ENCODE measurements at places on chromosomes 1 and 21. TPM values are rescaled to one million over a fixed set of nuclear protein-coding genes. Genes with fewer than 3 reads are reported as not detected.

- DNase-seq, result no peak
Measured at GRCh38 chr21:38306433-38307141, 49.8 kb downstream of the KCNJ15 start.

DNA sequence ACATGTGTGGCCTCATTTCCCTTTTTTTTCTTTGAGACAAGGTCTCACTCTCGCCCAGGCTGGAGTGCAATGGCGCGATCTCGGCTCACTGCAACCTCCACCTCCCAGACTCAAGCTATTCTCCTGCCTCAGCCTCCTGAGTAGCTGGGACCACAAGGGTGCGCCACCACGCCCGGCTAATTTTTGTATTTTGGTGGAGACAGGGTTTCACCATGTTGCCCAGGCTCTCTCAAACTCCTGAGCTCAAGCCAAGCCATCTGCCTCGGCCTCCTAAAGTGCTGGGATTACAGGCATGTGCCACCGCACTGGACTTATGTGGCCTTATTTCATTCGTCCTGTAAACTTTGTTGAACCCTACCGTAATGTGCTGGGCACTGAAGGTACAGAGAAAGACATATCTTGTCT lies 569 bp upstream of the WARS2 start:
- DNase-seq, result peak; percentile 74

- no peak for DNase-seq
Measured at GRCh38 chr1:203609979-203610493, 16.6 kb upstream of the ATP2B4 start.

GRCh38 chr21:34348890-34349519 lies 14.8 kb upstream of the KCNE2 start:
- no peak for DNase-seq

DNA sequence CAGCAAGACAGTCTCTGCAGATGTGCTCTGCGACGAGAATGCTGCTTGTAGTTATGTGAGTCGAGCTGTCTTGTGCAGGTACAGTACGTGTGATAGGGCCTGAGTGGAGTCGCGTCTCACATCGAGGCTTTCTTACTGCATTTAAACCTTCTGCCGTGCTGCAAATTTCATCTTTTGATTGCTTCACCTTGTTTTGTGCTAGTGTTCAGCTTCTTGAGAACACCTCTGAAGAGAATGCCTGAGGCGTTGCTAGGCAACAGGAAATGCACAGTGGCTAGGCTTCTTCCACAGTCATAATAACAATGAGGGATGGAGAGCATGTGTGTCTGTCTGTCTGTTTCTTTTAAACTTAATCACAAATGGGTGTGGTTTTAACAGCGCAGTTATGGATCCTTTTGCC lies 52.9 kb downstream of the MRPS6 start:
- no peak for DNase-seq

DNA sequence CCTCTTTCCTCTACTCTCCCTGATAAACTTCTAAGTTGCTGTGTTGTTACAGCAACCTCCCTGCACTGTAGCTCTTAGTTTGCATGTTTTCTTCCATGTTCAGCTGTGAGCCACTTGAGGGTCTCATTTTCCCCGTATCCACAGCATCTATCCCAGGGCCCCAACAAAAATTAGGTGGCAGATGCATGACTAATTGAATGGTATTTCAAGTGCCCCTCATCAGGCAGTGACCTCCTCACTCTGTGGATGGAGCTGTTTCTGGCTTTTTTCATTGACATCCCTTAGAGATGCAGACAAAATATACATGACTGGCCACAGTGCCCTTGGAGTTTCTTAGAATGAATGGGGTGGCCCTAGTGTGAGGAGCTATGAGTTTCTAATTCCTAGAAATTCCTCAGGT lies 3.4 kb downstream of the CASQ2 start:
- DNase-seq, result no peak

DNA sequence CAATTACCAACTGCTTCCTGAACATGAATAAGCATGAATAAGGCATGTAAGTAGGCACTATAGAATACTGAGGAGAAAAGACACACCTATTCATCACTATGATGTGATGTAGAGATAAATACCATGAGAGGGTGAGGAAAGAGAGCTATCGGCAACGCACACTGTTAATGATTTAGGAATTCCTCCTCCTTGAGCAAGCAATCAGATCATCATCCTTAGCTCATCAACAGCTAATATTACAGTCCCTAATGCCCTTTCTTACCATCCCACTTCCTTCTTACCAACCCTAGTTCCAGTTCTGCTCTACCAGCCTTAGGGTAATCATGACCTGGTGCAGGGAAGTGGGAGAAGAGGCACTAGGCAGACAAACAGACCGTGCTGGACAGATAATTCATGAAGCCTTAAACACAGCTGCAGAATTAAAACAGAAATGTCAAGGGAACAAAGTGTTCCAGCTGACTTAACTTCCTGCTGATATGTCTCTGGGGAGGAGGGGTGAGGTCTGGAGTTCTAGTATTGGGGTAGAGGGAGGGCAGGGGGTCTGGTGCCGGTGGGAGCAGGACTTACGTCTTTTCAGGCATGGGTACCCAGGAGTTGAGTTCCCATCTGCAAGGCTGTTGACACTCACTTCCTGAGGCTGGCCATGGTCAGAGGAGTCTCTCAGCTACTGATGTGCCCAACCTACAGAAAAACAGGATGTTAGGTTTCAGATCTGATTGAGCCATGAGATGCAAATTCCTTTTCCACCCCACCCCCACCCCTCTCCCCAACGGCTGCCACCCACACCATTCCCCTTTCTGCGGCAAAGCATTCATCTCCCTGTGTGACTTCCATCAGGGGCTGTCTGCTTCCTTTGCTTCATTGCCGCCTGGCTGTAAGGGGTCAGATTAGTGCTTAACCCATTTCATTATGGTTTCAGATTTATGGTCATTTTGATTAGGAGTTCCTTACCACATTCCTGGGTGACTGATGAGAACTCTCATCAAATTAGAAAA lies 12.6 kb upstream of the RCSD1 start:
- peak; percentile 59 for DNase-seq

DNA sequence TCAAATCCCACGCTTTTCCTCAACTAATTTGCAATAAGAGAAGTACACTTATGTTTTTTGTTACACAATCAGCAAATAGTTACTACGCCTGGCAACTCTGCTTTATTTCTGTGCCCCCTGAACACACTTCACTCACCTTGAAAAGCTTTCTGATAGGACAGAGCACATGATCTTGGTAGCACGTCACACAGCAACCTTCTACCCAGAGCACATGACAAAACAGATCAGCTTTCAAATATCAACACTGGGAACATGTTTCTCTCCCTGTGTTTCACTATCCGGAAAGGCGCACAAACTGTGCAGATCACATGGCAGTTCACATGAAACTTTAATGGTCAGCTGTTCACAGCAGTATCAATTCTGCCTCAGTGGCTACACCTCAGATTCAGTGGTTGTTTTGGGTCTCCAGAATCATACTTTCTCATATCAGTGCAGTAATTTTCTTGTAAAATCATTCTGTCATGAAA lies 2.2 kb downstream of the SLC19A2 start:
- DNase-seq, result no peak

- no peak for DNase-seq
Measured at GRCh38 chr1:94646141-94646643, 104.6 kb upstream of the F3 start.

DNA sequence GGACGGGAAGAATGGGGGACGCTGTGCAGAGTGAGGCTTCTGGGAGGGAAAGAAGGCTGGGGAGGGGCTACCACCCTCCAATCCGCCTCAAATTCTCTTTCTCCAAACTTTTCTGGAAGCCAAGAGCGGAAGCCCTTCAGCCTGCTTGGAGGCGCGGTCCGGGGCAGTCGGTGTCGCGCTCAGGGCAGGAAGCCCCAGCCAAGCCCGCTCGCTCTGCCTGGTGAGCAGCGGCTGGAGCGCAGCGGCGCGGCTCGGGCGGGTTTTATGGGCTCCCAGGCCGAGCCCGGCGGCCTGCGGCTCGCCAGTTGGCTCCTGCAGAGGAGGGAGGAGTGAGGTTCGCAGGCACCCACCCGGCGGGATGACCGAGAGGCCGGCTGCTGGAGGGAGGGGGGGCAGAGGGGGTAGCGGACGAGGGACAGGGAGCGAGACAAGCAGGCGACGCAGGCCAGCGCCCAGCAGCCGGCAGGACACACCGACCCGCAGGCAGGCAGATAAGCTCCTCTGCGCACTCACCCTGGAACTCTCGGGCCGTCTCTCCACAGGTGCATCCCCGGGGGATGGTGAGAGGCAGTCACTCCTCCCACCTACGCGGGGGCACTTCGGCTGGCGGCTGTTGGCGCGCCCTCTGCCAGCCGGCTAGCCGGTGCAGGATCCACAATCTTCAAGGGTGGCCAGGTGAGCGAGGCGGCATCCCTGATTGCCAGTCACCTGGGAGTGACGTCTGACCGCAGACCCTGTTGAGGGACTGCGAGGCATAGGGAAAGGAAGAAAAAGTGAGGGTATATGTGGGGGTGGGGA lies at the start of gene AVPR1B:
Gene AVPR1B (minus strand): TSS at position 238 of the 798 bp plus-strand sequence. CDS start 498 bp downstream, outside the sequence.
- DNase-seq, result peak; percentile 37

GRCh38 chr1:200211157-200211556 lies 183.6 kb downstream of the NR5A2 start:
- DNase-seq, result no peak

GRCh38 chr1:168591066-168591465 lies 14.7 kb downstream of the XCL1 start:
- no peak for DNase-seq

DNA sequence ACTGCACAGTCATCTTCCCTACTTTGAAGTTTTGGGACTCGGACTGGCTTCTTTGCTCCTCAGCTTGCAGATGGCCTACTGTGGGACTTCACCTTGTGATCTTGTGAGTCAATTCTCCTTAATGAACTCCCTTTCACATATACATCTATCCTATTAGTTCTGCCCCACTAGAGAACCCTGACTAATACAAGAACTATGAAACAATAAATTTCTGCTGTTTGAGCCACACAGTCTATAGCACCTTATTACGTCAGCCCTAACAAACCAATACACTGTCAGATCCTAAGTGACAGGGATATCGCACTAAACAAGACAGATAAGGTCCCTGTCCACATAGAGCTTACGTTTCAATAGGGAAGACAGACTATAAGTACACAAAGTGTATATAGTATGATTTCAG lies 120.1 kb downstream of the PLPP3 start:
- no peak for DNase-seq

GRCh38 chr21:25626757-25627156 lies 12.3 kb upstream of the JAM2 start:
- no peak for DNase-seq

GRCh38 chr21:38637161-38637560 lies 138.9 kb upstream of the ERG start:
- no peak for DNase-seq

GRCh38 chr1:31667065-31667785 lies 22.5 kb upstream of the PEF1 start:
- no peak for DNase-seq

DNA sequence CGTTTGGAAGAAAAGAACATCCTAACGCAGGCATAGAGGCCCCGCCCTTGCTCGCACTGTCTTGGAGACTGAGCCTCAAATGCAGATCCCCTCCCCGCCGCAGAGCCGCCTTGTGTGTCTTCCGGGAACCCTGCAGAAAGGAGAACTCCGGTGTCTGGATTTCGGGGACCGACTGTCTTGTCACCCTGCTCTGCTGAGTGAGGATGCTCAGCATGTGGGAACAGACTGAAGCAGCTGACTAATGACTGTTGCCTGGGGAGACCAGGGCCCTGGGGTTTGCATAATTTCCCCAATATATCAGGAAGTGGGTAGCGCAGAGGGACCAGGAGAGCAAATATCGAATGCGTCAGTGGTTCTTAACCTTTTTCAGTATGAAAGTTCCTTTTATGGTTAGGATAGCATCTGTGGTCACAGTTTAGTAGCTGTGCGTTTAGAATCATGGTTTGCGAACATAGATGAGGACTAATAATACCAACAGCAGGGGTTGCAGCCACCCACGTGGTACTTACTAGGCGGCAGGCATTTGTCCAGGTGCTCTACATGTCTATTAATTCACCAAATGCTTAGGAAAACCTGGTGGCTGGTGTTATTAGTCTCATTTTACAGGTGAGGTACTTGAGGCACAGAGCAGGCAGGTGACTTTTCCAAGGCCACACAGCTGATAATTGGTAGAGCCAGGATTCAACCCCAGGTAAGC lies 14.3 kb downstream of the GPR137B start:
- peak; percentile 83 for DNase-seq

- DNase-seq, result no peak
Measured at GRCh38 chr21:44749759-44750674, 38.6 kb upstream of the TSPEAR start.

- no peak for DNase-seq
Measured at GRCh38 chr1:65432918-65433317, 12.4 kb downstream of the LEPR start.

GRCh38 chr1:109396871-109397580 lies 692 bp downstream of the SORT1 start:
- no peak for DNase-seq

DNA sequence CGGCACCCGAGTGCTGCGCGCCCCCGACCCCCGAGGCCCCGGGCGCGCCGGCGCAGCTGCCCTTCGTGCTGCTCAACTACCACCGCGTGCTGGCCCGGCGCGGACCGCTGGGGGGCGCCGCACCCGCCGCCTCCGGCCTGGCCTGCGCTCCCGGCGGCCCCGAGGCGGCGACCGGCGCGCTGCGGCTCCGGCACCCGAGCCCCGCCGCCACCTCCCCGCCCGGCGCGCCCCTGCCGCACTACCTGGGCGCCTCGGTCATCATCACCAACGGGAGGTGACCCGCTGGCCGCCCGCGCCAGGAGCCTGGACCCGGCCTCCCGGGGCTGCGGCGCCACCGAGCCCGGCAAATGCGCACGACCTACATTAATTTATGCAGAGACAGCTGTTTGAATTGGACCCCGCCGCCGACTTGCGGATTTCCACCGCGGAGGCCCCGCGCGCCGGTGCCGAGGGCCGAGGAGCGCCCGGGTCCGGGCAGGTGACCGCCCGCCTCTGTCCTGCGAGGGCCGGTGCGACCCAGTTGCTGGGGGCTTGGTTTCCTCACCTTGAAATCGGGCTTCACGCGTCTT lies 49.0 kb downstream of the SIM2 start:
- peak; percentile 42 for DNase-seq

DNA sequence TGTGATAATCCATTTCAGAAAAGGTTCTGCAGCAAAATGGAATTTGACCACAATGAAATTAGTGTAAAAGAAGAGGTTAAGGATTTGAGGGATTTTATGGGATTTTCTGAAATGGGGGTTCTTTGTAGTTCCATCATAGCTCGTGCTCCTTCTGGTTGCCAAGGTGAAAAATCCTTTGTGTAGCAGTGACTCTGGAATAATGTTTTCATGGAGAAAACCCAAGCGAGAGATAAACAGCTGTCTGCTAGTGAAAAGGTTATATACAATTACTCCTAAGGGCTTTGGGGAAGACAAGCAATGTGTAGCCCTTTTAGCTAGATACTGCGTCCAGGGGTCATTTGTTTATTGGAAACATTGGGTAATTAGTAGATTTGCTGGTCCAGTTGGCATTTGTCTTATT lies 453.2 kb upstream of the DEPDC1 start:
- no peak for DNase-seq

- peak; percentile 85 for DNase-seq
Measured at GRCh38 chr1:204431310-204432184, 19.9 kb upstream of the PPP1R15B start.

The CELA2A gene
- total RNA-seq, result not detected

The TAL1 gene
- total RNA-seq, result not detected

The CYP4A11 gene
- total RNA-seq, result not detected

The CFAP74 gene
- not detected for total RNA-seq

The AMIGO1 gene
- 0.20 TPM for total RNA-seq

The PGLYRP3 gene
- total RNA-seq, result not detected

The FCAMR gene
- total RNA-seq, result not detected

The OR2G6 gene
- not detected for total RNA-seq

The RNU1-2 gene
- 922 TPM for total RNA-seq

The PTPN14 gene
- total RNA-seq, result 0.32 TPM

All from activated CD8-positive, alpha-beta memory T cell treated with anti-CD3 and anti-CD28 coated beads, Interleukin-2, amount 10 ng/mL, durations not matched to agents 7 days and 5 days (primary cell).